ENCODE measurements at places on chromosomes 2 and 18. TPM values are rescaled to one million over a fixed set of nuclear protein-coding genes. Genes with fewer than 3 reads are reported as not detected.

GRCh38 chr2:113260991-113261390, 17.7 kb downstream of the PAX8 start:
- no peak for DNase-seq

DNA sequence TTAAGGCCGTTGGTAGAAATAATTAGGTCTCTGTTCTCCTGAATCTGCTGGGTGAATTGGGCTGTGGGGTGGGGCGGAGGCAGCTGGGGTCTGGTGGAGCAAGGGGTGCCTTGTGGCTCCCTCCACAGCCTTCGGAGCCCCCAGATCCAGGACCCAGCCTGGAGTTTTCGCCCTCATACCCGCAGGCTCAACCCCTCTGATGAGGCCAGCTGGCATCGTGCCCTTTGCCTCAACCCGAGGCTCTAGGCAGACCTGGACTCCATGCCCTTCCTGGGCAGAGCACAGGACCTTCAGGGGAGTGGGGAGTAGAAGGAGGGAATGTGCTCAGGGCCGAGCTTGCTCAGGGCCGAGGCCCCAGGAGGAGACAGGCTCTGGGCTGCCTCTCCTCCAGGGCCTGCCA, 50.3 kb upstream of the SMAD7 start:
- DNase-seq = no peak

DNA sequence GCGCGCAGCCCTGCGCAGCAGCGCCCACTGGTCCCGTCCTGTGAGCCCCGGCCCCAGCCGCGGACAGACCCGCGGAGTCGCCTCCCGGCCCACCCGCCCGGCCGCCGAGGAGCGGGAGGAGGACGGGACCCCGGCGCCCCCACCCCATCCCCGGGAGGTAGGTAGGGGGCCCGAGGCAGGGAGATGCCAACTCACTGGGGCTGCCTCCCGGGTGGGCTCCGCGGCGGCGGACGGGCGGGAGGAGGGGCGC, 160 bp downstream of the SPTBN1 start:
- DNase-seq = no peak

- no peak for DNase-seq
These were observed 108.6 kb downstream of the C1D start for GRCh38 chr2:67954093-67954748.

- no peak for DNase-seq
These were observed 27.5 kb downstream of the ZNF516 start for GRCh38 chr18:76467371-76468190.

DNA sequence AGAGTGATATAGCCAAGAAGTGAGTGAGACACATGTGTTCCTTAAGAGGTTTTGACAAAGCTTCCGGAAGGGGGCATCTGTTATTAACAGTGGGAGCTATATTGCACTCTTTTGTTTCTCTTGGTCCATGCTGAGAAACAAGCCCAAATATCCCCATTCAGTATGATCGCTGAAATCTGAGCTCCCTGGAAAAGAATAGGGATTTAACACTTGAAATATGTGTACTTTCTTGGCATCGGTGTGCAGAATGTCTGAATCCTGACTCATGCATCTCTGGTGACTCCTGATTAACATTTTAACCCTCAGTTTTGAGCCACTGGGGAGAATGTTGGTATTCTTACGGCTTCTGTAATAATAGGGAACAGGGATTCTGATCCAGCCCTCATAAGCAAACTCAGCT, 448.1 kb downstream of the TSN start:
- DNase-seq = peak; percentile 98

DNA sequence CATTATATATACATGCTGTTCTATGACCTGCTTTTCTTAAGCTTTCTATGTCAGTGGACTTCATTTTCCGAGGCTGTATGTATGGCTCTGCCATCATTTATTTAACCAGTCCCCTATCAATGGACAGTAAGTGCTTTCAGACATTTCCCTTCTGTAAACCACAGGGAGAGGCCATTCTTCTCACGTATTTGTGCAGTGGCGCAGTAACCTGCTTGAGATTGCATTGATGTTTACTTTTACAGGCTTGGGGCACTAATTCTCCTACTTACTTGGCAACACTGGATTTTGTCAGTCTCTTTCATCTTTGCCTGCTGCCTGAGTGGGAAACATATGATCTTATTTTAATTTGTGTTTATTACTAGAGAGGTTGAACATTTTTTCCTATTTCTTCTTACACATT, 52.1 kb downstream of the BOLA3 start:
- DNase-seq = no peak

- DNase-seq = no peak
These were observed 5.2 kb downstream of the DYSF start for GRCh38 chr2:71458413-71459083.

DNA sequence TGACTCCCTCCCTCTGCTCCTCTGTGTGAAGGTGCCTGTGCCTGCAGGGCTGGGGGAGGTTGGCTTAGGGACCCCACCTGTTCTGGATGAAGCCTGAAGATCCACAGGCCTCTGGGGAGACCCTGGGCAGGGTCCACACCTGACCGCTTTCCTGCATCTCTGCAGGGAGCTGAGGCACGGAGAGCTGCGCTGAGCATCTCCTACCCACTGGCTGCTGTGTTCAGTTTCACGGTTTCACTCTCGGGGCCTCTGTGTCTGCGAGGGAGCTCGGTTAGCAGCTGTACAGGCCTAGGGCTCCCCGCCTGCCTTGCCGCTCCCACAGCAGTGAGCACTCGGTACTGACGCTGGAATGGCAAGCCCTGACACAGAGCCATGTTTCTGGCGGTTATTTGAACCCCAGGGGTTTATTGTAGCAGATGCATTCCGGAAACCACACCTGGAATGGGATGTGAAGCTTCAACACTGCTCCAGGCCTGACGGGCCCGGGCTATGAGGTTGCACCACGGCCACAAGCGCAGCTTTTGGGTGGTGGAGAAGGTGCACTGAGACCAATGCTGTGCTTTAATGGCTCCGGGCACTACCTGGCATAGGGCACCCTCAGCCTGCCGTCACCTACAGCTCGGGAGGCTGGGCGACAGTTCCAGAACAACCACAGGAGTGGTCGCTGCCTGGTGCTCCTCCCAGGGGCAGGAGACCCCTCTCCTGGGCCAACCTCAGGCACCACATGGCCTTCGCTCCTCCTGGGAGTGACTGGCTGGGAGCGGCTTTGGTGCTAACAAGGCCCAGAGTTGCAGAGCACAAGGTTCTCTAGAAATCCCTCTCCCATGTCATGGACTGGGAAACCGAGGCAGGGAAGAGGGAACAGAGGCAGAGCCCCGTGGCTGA, 257.9 kb downstream of the NDUFA10 start:
- no peak for DNase-seq

GRCh38 chr2:119264781-119265692, 41.4 kb downstream of the STEAP3 start:
- peak; percentile 54 for DNase-seq

GRCh38 chr18:73646772-73647171, 500.9 kb downstream of the FBXO15 start:
- no peak for DNase-seq

DNA sequence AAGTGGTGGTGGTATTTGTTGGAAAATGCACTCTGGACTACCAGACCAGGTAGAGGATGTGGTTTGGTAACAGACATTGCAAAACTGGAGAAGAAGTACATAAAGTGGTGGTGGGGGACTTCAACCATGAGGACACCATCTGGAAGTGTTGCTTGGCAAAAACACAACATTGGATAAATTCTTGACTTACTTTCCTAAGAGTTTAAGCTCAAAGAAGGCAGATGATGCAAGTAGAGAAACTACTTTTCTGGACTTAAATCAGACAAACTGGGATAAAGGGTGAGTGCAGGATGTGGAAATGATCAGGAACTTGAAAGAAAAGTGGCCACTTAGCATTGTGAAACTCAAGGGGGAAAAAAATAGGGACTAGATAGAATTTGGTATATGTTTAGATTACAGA, 487.4 kb downstream of the ZEB2 start:
- no peak for DNase-seq

Gene CLIP4
- 18.2 TPM for total RNA-seq

GRCh38 chr2:69947325-69947931, 14.0 kb downstream of the ASPRV1 start:
- no peak for DNase-seq

DNA sequence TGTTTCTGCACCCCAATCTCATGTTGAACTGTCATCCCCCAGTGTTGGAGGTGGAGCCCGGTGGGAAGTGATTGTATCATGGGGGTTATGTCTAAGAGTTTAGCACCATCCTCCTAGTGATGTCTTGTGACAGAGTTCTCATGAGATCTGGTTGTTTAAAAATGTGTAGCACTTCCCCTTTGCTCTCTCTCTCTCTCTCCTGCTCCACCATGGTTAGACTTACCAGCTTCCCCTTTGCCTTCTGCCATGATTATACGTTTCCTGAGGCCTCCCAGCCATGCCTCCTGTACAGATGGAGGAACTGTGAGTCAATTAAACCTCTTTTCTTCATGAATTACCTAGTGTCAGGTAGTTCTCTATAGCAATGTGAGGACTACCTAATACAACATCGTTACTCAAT, 396.9 kb upstream of the LRATD1 start:
- no peak for DNase-seq

Gene TANC1
- 12.8 TPM for total RNA-seq

Gene IL1F10
- total RNA-seq = not detected

Gene KCNK3
- total RNA-seq = 0.31 TPM

- peak; percentile 31 for DNase-seq
These were observed at the start of gene DSG2 for GRCh38 chr18:31497836-31498573. DSG2 (plus strand) TSS chr18:31498177; CDS start chr18:31498252, 75 bp downstream.

Measured in A673 (cell line).